Neural progenitor cell (in vitro differentiated cells): ENCODE measurements at places on chromosomes 5 and 9. TPM values are rescaled to one million over a fixed set of nuclear protein-coding genes. Genes with fewer than 3 reads are reported as not detected.

The PDCD1LG2 gene
- not detected in 2 replicates for total RNA-seq

DNA sequence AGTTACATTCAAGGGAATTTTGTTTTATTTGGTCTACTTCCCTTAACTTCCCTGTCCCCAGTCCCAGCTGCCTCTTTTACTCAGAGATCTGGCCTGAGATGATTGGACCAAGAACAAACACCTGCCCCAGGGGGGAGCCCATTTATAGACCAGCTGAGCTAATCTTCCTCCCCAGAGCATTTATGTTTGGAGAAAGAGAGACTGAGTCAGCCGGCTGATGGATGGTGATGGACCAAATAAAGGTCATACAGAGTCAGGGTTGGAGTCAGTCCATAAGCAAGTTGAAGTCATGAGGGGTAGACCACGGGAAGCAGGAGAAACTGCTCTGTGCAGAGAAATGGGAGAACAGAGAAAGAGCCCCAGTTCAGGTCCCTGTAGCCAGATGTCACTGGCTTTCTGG, 77.7 kb downstream of the TMEM174 start:
- no peak for DNase-seq

The ABLIM3 gene
- total RNA-seq: not detected in 2 replicates

DNA sequence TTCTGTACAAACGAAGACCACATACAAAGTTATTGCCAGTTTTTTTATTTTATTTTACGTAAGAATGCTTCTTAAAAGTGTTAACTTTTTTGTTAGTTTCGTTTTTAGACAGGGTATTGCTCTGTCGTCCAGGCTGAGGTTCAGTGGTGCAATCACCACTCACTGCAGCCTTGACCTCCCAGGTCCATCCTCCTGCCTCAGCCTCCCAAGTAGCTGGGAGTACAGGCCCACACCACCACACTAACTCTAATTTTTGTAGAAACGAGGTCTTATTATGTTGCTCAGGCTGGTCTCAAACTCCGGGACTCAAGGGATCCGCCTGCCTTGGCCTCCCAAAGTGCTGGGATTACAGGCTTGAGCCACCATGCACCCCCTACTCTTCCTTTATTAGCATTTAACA, 2.3 kb upstream of the DNAJA1 start:
- DNase-seq: no peak

DNA sequence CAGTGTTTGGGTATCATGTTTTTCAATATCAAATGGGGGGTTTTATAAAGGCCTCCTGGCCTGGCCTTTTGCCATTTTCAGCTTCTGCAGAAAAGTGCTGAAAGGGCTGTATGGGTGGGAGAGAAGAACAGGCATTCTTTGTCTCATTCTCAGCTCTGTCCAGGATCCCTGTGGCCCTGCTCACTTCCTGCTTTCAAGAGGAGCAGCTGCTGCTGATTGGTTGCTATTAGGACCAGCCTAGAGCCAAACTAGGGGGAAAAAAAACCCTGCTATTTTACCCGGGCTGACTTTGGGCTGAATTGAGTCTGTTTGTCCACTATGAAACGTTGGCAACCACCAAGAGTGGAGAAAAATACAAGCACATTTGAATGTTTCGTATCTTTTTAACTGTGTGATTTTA, 117.1 kb downstream of the CMYA5 start:
- no peak for DNase-seq

The SLC4A9 gene
- not detected in 2 replicates for total RNA-seq

DNA sequence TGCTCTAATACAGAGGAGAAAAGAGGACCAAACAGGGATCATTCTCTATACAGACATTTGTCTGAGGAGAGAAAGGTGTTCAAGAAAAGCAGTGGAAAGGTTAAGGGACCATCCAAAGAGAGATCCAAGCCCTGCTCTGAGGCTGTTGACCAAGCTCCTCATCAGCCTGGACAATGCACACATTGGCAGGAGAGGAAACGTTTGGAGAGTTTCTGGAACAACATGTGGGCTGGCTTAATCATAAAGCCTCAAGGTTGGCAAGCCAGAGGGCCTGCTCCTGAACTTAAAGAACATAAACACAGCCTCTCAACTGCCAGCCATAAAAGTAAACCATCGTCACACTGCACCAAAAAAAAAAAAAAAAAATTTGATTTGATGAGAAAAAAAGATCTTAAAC, 184.4 kb upstream of the SLC12A2 start:
- DNase-seq: no peak

The ANKRD33B gene
- total RNA-seq: 2.2 and 3.5 TPM in 2 replicates

The SPATA31E1 gene
- total RNA-seq: not detected in 2 replicates

- no peak for DNase-seq
Measured at GRCh38 chr9:71725590-71726338, 42.5 kb downstream of the CEMIP2 start.

The NMUR2 gene
- 0.07 TPM in 1 of 2 replicates, not detected in the other for total RNA-seq

DNA sequence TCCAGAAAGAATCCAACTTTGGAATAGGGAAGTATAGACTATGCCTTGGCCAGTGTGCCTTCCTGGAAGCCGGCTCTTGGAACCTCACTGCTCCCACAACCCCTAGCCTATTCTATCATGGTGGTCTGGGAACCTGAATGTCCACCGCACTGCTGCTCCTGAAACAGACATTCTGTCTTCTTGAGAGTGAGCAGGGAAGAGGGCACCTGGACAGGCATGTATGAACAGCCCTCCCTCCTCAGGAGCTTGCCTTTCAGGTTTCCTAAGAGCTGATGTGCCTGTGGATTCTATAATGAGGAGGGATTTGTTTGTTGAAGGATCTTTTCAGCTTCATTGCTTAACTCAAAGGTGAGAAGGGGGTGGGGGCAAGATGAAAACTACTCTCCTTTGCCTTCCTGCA, 55.1 kb upstream of the XPA start:
- DNase-seq: no peak

GRCh38 chr5:74372502-74373064, 267.9 kb downstream of the ENC1 start:
- no peak for DNase-seq

The KIF4B gene
- 0.12 TPM in 1 of 2 replicates, not detected in the other for total RNA-seq

The COMMD10 gene
- 46.6 and 77.0 TPM in 2 replicates for total RNA-seq

GRCh38 chr5:159345336-159345735, 15.0 kb upstream of the IL12B start:
- DNase-seq: no peak

DNA sequence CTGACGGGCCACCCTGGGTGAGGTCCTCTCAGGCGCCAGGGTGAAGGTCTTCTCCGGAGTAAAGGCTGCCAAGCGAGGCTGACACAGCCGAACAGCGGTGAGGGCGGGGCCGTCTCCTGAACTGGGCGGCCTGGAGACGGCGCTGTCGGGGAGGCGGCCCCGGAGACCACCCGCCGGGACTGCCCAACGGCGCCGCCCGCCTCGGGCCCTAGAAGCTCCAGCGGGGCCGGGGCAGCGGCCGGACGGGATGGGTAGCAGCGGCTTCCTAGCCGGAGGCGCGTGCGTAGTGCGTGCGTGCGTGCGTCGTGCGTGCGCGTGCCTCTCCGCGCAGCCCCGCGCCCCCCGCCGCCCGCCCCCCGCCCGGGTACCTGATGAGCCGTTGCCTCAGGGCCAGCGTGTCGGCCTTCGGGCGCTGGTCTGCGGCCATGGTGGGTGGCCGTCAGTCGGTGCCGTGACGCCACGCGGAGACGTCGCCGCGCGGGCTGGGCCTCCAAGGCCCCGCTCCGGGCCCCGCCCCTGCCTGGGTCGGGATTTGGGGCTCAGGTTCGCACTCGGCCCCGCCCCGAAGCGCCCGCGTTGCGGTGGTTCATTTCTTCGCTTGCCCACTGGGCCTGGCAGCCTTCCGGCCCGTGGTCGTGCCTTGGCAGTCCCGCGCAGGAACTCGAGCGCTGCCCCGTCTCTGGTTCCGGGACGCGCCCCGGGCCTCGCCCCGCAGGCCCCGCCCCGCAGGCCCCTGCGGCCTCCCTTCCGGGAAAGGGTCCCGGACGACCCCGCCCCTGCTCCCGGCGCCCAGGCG, at the start of gene PHYKPL:
Gene PHYKPL (minus strand): TSS at position 679 of the 796 bp plus-strand sequence. CDS start 252 bp downstream, at position 427.
- DNase-seq: peak; percentile 91

DNA sequence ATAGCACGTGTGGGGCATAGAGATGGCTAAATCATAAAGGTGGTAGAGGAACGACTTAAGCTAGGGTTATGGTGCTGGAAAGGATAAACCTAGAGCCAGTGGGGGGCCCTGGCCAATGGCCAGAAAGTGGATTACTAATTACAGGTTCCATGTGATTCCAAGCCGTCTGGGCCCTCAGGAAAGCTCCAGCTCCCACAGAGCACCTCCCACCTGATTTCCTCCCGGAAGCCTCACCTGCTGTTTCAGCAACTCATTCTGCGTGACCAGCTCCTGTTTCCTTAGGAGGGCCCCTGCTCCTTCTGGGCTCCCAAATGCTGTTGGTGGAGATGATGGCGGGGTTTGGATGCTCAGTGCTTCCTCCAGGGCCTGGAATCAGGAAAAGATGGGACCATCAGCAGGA, 16.2 kb downstream of the GPX3 start:
- no peak for DNase-seq

DNA sequence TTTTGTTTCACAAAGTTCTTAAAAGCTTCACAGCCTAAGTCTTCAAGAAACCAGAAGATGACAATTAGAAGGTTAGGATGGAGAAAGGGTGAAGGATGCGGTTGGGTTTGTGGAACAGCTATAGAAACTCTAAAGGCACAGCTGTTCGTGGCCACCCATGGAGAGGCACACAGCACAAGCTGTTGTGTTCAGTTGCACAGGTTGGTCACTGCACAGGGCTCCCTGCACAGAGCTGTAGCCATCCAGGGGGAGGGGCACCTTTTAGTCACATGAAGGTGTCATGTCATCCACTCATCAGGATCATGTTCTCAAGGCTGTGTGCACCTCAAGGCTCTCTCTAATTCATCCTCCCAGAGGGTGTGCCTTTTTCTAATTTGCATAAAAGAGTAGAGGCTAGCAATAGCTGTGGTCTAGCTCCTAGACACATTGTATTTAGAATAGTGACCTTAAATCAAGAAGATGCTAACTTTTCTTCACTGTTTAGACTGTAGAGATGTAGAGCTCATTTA, 5.0 kb upstream of the RASGRF2 start:
- DNase-seq: no peak

The IL5 gene
- not detected in 2 replicates for total RNA-seq

- DNase-seq: peak; percentile 46
Measured at GRCh38 chr9:35910613-35911359, 1.5 kb downstream of the SPAAR start.

- DNase-seq: no peak
Measured at GRCh38 chr5:581941-582340, 30.2 kb upstream of the CEP72 start.

The PCDHB6 gene
- 0.90 and 1.5 TPM in 2 replicates for total RNA-seq

- DNase-seq: no peak
Measured at GRCh38 chr5:5605170-5605764, 182.8 kb downstream of the ICE1 start.

- DNase-seq: no peak
Measured at GRCh38 chr5:126953640-126954039, 76.7 kb downstream of the MARCHF3 start.

The FCN1 gene
- not detected in 2 replicates for total RNA-seq

The MOB3B gene
- 14.0 and 15.3 TPM in 2 replicates for total RNA-seq
